Left renal cortex interstitium (tissue), 4 donors: ENCODE measurements at places on chromosomes 1 and 21. TPM values are rescaled to one million over a fixed set of nuclear protein-coding genes. Genes with fewer than 3 reads are reported as not detected.

TTC22 gene
- 7.8 TPM for polyA plus RNA-seq

NECTIN4 gene
- 4.2 TPM for polyA plus RNA-seq

ELF3 gene
- polyA plus RNA-seq: 55.9 TPM

DHCR24 gene
- 75.5 TPM for polyA plus RNA-seq

CR1L gene
- polyA plus RNA-seq: 1.2 TPM

ALG14 gene
- 13.4 TPM for polyA plus RNA-seq

DNA sequence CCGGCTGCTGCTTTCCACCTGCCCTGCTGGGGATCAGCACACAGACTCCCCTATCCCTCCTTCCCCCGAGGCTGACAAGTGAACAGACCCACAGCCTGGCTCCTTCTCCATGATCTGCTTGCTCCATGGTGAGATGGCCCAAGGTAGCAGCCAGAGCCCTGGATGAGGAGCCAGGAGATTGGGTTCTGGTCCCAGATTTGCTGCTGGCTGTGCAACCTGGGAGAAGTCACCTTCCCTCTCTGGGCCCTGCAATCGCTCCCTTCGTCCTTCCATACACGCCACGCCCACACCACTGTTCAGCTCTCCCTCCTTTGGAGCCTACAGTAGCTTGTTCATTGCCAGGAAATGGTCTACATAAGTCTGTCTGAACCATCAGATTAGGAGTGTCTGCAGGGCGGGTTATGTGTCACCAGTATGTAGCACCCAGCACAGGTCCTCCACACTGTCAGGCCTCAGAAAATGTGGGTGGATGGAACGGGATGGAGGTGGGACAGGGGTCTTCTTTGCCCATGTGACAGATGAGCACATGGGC, 9.2 kb upstream of the EPHA8 start:
- DNase-seq: no peak

DNA sequence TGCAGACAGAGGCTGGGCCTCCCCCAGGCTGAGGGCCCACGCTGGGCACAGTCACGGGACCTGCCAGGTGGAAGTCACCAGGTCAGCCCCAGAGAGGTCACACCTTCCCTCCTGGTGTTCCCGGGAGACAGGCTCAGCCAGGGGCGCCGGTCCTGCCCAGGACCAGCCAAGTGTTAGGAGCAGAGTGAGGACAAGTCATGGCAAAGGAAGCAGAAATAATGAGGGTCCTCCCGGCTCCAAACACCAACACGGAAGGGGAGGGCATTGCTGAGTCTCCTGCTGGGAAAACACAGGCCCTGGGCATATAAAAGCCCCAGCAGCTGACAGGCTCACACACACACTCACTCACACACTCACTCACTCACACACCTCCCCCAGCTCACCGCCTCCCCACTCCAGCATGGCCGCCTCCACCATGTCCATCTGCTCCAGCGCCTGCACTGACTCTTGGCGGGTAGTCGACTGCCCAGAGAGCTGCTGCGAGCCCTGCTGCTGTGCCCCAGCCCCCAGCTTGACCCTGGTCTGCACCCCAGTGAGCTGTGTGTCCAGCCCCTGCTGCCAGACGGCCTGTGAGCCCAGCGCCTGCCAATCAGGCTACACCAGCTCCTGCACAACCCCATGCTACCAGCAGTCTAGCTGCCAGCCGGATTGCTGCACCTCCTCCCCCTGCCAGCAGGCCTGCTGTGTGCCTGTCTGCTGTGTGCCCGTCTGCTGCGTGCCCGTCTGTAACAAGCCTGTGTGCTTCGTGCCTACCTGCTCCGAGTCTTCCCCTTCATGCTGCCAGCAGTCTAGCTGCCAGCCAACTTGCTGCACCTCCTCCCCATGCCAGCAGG, at the start of gene KRTAP10-10:
KRTAP10-10 (plus strand) TSS at position 339 of the 833 bp plus-strand sequence; CDS start at position 401, 62 bp downstream.
- DNase-seq: no peak

- no peak for DNase-seq
Observed at GRCh38 chr1:63276624-63277023, 45.7 kb upstream of the FOXD3 start.

DNA sequence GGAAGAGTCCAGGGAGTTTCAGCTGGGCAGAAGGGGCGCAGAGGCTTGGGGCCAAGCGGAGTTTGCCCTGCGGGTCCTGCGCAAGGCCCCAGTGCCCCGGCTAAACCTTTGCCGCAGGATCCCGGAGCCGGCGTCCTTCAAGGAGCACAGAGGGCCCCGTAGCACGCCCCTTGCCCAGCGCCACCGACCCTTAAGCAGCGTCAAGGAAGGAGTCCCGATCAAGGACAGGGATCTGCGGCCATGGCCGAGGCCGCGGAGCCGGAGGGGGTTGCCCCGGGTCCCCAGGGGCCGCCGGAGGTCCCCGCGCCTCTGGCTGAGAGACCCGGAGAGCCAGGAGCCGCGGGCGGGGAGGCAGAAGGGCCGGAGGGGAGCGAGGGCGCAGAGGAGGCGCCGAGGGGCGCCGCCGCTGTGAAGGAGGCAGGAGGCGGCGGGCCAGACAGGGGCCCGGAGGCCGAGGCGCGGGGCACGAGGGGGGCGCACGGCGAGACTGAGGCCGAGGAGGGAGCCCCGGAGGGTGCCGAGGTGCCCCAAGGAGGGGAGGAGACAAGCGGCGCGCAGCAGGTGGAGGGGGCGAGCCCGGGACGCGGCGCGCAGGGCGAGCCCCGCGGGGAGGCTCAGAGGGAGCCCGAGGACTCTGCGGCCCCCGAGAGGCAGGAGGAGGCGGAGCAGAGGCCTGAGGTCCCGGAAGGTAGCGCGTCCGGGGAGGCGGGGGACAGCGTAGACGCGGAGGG, 520 bp downstream of the CLIC6 start:
- DNase-seq: no peak

DNA sequence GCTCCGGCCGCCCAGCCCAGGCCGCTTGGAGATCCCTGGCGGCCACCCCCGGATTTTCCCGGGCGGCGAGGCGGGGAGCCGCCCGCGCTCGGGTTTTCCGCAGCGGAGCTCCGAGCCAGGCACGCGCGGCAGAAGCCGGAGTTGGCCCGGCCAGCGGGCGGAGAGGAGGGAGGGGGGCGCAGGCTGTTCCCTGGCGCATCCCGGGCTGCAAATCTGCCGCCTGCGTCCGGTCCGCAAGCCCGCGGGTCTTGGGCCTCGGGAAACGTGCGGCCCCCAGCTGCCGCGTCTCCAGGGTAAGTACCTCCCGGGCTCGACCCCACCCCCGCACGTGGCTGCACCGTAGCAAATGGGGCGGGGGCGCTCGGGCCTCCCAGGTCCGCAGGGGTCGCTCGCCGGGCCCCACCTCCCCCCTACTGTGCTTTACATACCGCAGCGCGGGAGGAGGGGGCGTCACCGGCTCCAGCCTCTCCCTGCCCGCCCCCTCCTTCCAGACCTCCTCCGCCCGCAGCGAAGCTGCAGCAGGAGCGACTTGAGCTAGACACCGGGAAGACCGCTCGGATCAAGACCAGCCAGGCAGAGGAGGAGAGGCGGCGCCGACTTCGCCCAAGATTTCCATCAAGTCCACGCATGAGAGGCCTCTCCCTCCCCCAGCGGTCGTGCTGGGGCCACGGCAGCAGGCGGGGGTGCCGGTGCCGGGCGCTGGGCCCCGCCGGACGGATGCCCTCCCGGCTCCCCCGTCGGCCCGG, 1.6 kb downstream of the TMEM200B start:
- no peak for DNase-seq

DNA sequence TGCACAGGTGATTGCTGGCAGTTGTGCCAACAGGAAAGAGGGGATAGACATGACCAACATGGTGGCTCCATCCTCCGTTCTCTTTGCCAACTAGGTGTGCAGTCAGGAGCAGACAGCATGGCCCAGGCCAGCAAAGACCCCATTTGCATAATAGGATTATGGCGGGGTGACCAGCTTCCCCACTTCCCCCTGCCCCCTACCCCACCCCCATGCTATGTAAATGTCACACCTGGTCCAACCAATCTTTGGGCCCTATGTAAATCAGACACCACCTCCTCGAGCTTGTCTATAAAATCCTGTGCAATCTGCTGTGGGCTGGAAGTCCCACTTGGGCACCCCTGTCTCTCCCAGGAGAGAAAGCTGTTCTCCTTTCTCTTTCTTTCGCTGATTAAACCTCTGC, 146.0 kb downstream of the SLC30A10 start:
- no peak for DNase-seq

DNA sequence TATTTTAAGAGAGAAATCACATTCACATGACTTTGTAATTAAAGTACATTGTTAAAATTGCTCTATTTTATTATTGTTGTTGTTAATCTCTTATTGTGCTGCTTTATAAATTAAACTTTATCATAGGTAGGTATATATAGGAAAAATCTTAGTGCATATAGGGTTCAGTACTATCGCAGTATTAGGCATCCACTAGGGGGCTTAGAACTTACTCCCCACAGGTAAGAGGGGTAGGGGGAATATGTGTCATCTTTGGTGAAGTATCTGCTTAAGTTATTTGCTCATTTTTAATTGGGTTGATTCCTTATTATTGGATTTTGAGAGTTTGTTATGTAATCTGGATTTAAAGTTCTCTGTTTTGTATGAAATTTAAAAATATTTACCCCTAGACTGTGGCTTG, 385.2 kb downstream of the DUSP10 start:
- no peak for DNase-seq

- DNase-seq: no peak
Observed at GRCh38 chr1:206464456-206464964, 5.8 kb upstream of the IKBKE start.

GRCh38 chr1:58443986-58444868, 102.3 kb downstream of the OMA1 start:
- DNase-seq: no peak

DNA sequence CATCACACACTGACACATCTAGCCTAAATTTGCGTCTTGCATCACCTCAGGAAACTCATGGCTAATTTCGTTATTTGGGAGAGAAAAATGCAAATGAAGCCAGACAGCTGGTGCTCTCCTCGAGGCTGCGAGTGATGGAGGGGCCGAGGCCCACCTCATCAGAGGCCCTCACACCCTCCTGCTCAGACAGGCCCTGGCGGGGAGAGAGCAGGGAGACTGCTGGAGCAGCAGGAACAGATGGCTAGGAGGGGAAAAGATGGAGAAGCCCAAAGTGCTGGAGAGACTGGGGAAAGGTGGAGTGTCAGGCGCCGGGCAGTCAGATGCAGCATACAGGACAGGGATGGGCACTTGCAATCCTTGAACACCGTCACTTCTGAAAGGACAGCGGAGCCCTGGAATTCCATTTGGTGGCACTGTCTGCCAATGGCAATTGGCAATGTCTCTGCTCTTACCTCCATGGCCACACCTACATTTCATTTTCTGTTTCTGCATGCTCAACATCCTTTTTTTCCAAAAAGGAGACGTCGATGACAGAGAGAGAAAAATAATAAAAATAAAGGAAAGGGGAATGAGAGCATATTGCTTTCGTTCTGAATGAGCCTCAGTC, 286.2 kb downstream of the SPATA17 start:
- no peak for DNase-seq
